ENCODE measurements at places on chromosomes 4 and X. TPM values are rescaled to one million over a fixed set of nuclear protein-coding genes. Genes with fewer than 3 reads are reported as not detected.

Gene KANTR
- total RNA-seq = 8.3 TPM

Gene SPANXC
- not detected for total RNA-seq

Gene TMPRSS11B
- total RNA-seq = 0.83 TPM

Gene ATP8A1
- total RNA-seq = 7.5 TPM

Gene ARHGAP36
- total RNA-seq = 0.34 TPM

Gene RAB9A
- total RNA-seq = 29.4 TPM

Gene FGF2
- 27.0 TPM for total RNA-seq

Gene IL21
- total RNA-seq = not detected

Gene ZNF630
- 5.4 TPM for total RNA-seq

Gene ATP1B4
- not detected for total RNA-seq

DNA sequence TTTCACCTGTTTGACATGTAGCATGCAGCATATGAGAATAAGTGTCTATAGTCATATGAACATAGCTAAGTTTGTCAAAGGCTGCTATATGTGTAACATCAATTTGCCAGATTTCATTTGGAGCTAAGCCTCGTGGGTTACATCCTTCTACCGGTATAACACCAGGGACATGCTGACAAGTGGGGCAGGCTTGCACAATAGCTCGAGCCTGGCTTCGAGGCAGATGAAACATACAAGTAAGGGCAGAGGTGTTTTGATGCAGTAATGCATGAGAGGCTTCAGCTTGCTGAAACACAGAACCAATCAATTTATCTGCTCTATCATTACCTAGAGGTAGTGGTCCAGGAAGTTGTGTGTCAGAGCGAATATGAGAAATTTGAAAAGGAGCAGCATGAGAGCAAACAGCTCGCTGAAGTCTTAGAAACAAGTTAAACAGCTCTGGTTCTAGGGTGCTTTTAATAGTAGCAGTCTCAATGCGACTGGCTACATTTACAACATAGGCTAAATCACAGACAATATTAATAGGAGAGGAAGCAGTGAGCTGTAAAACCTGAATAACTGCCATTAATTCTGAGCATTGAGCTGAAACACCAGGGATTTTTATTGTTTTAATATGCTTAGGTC lies 14.9 kb upstream of the UGDH start:
- no peak overlapping the region for H3K4me3 ChIP-seq
- H3K4me1 ChIP-seq = no peaks in the 10 kb centered on the region
- H3K27ac ChIP-seq = no peak overlapping the region
- no peaks in the 10 kb centered on the region for H3K27me3 ChIP-seq
- H3K36me3 ChIP-seq = peaks cover 12% of the 10 kb centered on the region

- H3K4me1 ChIP-seq = no peaks in the 10 kb centered on the region
- no peak overlapping the region for H3K27ac ChIP-seq
- no peaks in the 10 kb centered on the region for H3K36me3 ChIP-seq
- H3K27me3 ChIP-seq = no peaks in the 10 kb centered on the region
- H3K4me3 ChIP-seq = no peak overlapping the region
Measured at GRCh38 chrX:10233696-10234095, 76.9 kb downstream of the CLCN4 start.

- H3K4me3 ChIP-seq = no peak overlapping the region
- DNase-seq = no peak
- H3K4me1 ChIP-seq = no peaks in the 10 kb centered on the region
- H3K36me3 ChIP-seq = no peaks in the 10 kb centered on the region
- H3K27me3 ChIP-seq = no peaks in the 10 kb centered on the region
Measured at GRCh38 chr4:42167709-42168108, 15.3 kb upstream of the BEND4 start.

- H3K36me3 ChIP-seq = no peaks in the 10 kb centered on the region
- H3K4me1 ChIP-seq = no peaks in the 10 kb centered on the region
- no peaks in the 10 kb centered on the region for H3K27me3 ChIP-seq
- no peak overlapping the region for H3K4me3 ChIP-seq
- DNase-seq = no peak
Measured at GRCh38 chr4:161841759-161842158, 322.0 kb downstream of the FSTL5 start.

DNA sequence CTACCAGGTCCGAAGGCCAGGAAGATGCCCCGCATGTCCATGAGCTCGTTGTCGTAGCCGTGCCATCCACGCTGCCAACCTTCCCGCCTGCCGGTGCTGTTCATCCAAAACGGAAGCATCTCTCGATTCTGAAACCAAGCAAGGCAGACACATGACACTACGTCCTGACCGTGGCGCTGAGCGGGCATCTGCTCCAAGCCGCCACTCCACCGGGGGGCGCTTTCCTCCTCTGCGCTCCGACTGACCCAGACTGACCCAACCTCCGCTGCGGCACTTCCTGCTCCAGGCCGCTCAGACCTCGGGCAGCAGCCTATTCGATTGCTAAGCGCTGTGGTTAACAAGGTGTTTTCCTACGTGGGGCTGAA lies 120.5 kb downstream of the ENPP6 start:
- no peak for DNase-seq
- peak overlapping the region; percentile 38 for H3K4me3 ChIP-seq
- no peaks in the 10 kb centered on the region for H3K36me3 ChIP-seq
- no peaks in the 10 kb centered on the region for H3K27me3 ChIP-seq
- H3K4me1 ChIP-seq = peaks cover 34% of the 10 kb centered on the region

- peaks cover 34% of the 10 kb centered on the region for H3K4me1 ChIP-seq
- no peak for DNase-seq
Measured at GRCh38 chr4:138909587-138909986, 106.0 kb upstream of the NOCT start.

GRCh38 chr4:182240161-182241130 lies 2.8 kb upstream of the TENM3 start:
- H3K4me1 ChIP-seq = no peaks in the 10 kb centered on the region
- peak; percentile 75 for DNase-seq
- no peaks in the 10 kb centered on the region for H3K36me3 ChIP-seq

DNA sequence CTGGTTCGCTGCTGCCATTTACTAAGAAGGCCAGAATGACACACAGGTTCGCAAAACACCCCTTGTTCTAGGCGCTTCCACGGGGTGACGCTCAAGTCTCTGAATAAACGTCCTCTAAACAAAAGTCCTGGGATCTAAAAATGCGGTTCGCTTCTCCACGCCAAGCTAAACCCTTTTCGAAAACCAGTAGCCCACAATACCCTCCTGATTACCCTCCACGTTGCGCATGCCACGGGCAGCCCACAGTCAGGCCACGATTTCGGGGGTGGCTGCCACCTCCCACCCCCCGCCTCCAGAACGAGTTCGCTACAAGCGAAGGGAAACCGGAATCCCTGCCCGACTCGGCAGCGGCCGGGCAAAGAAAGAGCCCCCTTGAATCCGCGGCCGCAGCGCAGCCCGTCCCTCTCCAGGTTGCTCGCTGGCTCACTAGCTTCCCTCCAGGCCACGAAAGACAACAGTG lies 423 bp downstream of the RPL39 start:
- no peaks in the 10 kb centered on the region for H3K27me3 ChIP-seq
- peaks cover 24% of the 10 kb centered on the region for H3K4me1 ChIP-seq
- H3K27ac ChIP-seq = peak overlapping the region; percentile 91
- no peak for DNase-seq
- peaks cover 32% of the 10 kb centered on the region for H3K36me3 ChIP-seq

DNA sequence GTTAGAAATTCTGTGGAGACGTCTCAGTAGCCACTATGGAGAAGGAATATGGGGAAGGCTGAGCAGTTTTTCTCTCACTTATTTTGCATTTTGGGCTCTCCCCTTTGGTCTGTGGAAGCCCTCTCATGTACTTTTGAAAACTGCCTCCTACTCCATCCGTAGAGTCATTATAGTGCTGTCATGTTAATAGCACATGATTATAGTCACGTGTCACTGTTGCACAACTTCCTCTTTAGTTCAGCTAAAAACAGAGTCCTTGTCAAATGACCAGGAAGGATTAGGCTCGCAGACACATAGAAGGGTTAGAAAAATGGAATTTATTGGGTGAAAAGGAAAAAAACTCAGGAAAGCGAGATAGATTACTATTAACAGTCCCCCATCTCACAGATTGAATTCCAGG lies 258.2 kb upstream of the CXorf51A start:
- no peak for DNase-seq
- H3K4me3 ChIP-seq = no peak overlapping the region
- H3K27ac ChIP-seq = no peak overlapping the region

- H3K27ac ChIP-seq = no peak overlapping the region
Measured at GRCh38 chrX:75301060-75301459, 27.2 kb downstream of the UPRT start.

DNA sequence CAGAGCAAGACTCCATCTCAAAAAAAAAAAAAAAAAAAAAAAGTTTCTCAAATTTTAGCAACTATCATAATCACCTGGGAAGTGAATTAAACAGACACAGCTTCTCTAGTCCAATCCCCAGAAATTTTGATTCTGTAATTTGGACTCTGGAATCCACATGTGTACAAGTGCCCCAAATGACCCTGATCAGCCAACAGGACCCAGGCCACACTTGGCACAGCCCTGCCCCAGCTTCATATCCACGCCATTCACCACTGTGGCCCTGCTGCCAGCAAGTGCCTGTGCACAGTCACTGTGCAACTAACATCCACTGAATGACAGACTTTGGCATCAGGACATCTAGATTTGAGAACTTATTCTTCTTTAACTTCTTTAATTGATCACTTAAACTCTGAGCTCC lies 14.1 kb upstream of the CXCL13 start:
- H3K27me3 ChIP-seq = no peaks in the 10 kb centered on the region
- H3K27ac ChIP-seq = no peak overlapping the region
- no peak overlapping the region for H3K4me3 ChIP-seq
- H3K4me1 ChIP-seq = peaks cover 20% of the 10 kb centered on the region
- no peaks in the 10 kb centered on the region for H3K36me3 ChIP-seq

DNA sequence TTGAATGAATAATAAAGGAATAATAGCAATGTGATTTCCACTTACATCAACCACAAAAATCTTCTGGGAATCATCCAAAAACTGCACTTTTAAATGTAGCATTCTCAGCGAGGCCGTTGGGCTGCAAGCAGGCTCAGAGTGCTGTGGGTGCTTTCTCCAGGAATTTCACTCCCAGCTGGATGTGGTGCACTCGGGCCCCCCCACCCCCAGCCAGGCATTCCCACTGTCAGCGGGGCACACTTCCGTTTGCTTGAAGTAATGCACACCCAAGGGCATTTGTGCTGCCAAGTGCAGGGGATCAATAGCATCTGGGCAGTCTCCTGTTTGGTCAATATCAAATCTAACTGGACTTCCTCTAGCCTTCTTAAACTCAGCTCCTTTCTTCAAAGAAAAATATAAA lies at the start of gene FRMD7:
FRMD7 (minus strand) TSS at position 278 of the 400 bp plus-strand sequence; CDS start at position 102, 176 bp downstream.
- H3K4me3 ChIP-seq = no peak within 1 kb of the TSS
- no peak within 1 kb of the TSS for H3K27ac ChIP-seq
- no peaks in the 10 kb centered on the region for H3K36me3 ChIP-seq
- H3K4me1 ChIP-seq = no peaks in the 10 kb centered on the region
- no peaks in the 10 kb centered on the region for H3K27me3 ChIP-seq
- DNase-seq = no peak

DNA sequence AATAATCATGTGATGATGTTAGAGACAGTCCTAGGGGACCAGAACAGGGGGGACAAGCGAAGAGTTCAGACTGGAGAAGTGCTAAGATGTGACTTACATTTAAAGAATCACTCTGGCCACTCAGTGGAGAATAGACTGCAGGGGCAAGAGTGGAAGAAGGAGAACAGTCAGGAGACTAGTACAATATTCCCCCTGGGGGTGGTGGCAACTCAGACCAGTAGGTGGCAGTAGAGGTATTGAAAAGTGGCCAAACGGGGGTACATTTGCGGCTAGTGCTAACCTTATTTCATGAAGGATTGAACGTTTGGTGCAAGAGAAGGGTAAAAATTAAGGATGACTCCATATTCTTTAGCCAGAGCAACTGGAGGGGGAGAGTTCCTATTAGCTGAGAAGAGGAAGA lies 2.7 kb upstream of the BMX start:
- no peak overlapping the region for H3K4me3 ChIP-seq
- H3K27me3 ChIP-seq = no peaks in the 10 kb centered on the region
- DNase-seq = no peak

DNA sequence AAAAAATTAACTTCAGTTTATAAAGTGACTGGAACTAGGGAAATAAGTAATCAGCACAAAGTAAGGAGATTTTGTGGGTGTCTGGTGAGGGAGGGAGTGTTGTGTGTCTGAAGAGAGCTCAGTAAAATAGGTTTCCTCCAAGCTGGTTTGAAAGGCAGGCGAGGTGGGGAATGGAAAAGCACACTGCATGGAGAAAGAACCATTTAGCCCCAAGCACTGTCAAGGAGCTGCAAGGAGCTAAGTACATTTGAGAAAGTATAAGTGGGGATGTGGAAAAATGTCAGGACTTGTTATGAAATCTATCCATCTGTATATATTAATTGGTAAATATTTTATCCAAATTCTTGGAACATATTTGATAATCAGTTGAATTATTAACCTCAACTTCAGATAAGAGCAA lies 956 bp downstream of the C4orf51 start:
- no peak for DNase-seq
- H3K36me3 ChIP-seq = no peaks in the 10 kb centered on the region
- no peak overlapping the region for H3K27ac ChIP-seq

GRCh38 chr4:185774131-185774653 lies 37.8 kb downstream of the SORBS2 start:
- H3K36me3 ChIP-seq = no peaks in the 10 kb centered on the region
- H3K4me1 ChIP-seq = peaks cover 11% of the 10 kb centered on the region
- H3K27me3 ChIP-seq = no peaks in the 10 kb centered on the region

DNA sequence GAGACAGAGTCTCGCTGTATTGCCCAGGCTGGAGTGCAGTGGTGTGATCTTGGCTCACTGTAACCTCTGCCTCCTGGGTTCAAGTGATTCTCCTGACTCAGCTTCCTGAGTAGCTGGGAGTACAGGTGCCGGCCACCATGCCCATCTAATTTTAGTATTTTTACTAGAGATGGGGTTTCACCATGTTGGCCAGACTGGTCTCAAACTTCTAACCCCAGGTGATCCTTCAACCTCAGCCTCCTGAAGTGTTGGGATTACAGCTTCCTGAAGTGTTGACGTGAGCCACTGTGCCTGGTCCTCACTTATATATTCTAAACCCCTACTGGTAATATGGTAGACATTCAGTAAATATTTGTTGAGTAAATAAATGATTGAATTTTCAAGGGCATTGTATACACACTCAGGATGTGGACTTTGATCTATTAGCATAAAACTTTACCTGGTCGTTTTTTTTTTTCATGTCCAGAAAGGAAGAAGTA lies 33.0 kb downstream of the MTHFD2L start:
- H3K27me3 ChIP-seq = no peaks in the 10 kb centered on the region
- no peak for DNase-seq
- H3K4me3 ChIP-seq = no peak overlapping the region
- no peak overlapping the region for H3K27ac ChIP-seq
- no peaks in the 10 kb centered on the region for H3K4me1 ChIP-seq

GRCh38 chrX:39895218-39896110 lies 202.3 kb downstream of the BCOR start:
- no peaks in the 10 kb centered on the region for H3K36me3 ChIP-seq
- no peak overlapping the region for H3K4me3 ChIP-seq
- H3K27me3 ChIP-seq = no peaks in the 10 kb centered on the region
- peaks cover 23% of the 10 kb centered on the region for H3K4me1 ChIP-seq
- H3K27ac ChIP-seq = no peak overlapping the region
- no peak for DNase-seq

- H3K4me3 ChIP-seq = no peak overlapping the region
- no peaks in the 10 kb centered on the region for H3K36me3 ChIP-seq
- DNase-seq = no peak
Measured at GRCh38 chr4:1044469-1045192, 33.2 kb downstream of the FGFRL1 start.

- no peak for DNase-seq
- H3K27me3 ChIP-seq = no peaks in the 10 kb centered on the region
- H3K4me3 ChIP-seq = peak overlapping the region; percentile 100
- peaks cover 12% of the 10 kb centered on the region for H3K36me3 ChIP-seq
- H3K27ac ChIP-seq = peak overlapping the region; percentile 99
Measured at GRCh38 chr4:55397126-55397436, 1.3 kb downstream of the TMEM165 start.

Measured in esophagus muscularis mucosa (tissue), 4 donors.